Activated naive CD4-positive, alpha-beta T cell (primary cell): ENCODE measurements at places on chromosomes 6 and 20.

DNA sequence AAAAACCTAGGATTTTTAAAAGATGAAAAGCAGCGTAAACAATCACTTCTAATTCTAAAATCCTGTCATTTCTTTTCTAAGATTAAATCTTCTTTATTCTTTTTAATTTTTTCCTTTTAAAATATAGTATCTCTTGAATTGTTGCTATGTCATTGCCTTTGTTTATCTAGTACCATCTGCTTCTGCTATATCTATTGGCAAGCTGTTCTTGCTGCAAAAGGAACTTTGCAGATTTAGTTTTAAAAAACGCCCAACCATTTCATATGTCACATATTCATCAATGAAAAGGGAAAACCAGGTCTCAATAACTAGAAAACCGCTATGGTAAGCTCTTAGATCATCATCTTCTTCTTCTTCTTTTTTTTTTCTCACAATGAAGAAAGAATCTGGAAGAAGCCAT lies 11.5 kb upstream of the EEF1A1 start:
- no peak for DNase-seq

GRCh38 chr20:57622201-57622570 lies 2.0 kb upstream of the ZBP1 start:
- no peak for DNase-seq

- DNase-seq, result no peak
Measured at GRCh38 chr20:29873946-29874345, 1383.5 kb upstream of the DEFB115 start.

DNA sequence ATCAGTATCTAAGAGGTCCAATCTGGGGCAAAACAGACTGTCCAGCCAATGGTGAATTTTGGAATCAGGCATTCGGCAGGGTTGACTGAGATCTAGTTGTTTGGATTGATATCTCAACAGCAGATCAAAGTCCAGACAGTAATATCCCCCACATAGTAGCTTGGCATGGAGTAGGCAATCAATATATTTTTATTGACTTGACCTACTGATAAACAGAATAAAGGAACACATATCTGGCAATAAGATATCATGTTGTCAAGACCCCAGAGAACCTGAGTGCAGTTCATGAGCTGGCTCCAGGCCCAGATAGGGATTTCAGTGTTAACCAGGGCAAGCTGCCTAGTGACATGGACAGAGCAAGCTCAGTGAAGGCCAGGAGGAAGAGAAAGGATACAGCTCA lies 34.4 kb downstream of the TNFAIP3 start:
- DNase-seq, result no peak

GRCh38 chr6:16078064-16078463 lies 50.8 kb upstream of the MYLIP start:
- DNase-seq, result no peak

- no peak for DNase-seq
Measured at GRCh38 chr6:19153270-19153980, 683.7 kb upstream of the ID4 start.

GRCh38 chr20:55437798-55438415 lies 567.4 kb downstream of the CBLN4 start:
- DNase-seq, result no peak

- DNase-seq, result no peak
Measured at GRCh38 chr6:2085657-2086056, 159.7 kb downstream of the GMDS start.

GRCh38 chr6:91566467-91566866 lies 979.6 kb upstream of the MAP3K7 start:
- DNase-seq, result no peak

DNA sequence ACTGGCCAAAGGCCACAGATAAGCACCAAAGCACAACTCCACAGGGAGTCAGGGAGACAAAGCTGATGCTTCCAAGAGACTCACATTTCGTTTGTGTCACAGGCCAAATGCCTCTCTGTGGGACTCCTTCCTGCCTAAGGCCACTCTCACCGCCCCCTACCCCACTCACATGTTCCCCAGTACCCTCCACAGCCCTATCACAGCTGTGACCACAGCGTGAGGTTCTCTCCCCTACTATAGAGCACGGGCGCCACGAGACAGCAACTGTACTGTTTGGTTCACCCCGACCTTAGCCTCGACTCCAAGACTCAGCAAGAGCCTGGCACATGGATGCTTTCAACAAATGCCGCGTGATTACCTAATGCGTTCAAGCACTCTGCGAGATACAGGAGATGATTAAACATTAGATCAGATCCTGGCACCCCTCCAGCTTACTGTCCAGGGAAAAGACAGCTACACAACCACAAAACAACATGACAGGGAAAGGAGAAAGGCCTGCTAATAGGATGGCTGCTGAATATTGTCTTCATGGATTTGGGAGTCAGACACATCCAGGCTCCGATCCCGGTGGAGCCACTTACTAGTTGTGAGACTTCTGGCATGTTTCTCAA lies 105.5 kb downstream of the AGPAT4 start:
- no peak for DNase-seq

DNA sequence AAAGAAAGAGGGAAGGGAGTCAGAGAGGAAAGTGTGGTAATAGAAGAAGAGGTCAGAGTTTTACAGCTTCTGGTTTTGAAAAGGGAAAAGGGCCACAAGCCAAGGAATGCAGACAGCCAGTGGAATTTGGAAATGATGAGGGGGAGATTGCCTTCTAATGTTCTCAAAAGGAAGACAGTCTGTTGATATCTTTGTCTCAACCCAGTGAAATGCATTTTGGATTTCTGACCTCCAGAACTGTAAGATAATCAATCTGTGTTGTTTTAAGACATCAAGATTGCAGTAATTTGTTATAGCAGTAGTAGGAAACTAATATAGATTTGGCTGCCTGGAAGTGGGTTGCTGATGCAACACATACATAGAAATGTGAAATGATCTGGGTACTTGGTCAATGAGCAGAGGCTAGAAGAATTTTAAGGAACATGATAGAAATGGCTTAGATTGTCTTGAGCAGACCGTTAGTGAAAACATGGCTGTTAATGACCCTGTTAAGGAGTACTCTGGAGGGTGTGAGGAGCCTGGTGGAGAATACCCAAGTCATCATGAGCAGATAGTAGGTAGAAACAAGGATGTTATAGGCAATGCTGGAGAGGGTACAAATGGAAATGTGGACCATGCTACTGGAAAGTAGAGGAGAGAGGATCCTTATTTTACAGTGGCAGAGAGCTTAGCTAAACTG lies 255.8 kb upstream of the RAB32 start:
- DNase-seq, result no peak

GRCh38 chr6:30601815-30602641 lies 15.0 kb downstream of the PPP1R10 start:
- DNase-seq, result no peak

GRCh38 chr20:14951105-14951504 lies 613.7 kb upstream of the FLRT3 start:
- DNase-seq, result no peak

DNA sequence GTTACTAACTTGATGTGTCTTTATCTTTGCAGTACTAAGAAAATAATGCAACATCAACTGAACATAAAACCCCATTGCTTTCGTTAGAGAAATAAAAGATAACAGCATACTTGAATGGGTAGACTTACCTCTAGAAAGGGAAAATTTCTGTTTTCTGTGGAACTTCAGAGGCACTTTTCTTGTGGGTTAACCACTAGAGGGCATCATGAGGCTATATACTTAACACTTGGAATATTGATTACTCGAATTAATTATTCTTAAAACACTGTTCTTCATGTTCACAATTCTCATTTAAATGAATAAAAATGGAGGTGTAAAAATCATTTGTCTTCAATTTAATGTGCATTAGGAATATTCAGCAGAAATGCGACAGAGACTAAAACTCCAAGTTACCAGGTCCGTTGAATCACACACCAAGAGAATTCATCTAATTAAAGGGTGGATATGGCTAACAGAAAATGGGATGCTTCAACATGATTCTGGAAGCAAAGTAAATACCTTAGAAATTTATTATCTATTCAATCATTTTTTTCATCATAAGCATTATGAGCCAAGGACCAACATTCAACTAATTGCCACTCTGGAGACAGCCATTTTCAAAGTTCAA lies 330.8 kb upstream of the PREP start:
- no peak for DNase-seq

- no peak for DNase-seq
Measured at GRCh38 chr6:29653452-29654038, 3.3 kb upstream of the MOG start.

- no peak for DNase-seq
Measured at GRCh38 chr6:10886691-10887502, at the start of gene SYCP2L. SYCP2L (plus strand) TSS chr6:10887052; CDS start chr6:10887127, 75 bp downstream.

DNA sequence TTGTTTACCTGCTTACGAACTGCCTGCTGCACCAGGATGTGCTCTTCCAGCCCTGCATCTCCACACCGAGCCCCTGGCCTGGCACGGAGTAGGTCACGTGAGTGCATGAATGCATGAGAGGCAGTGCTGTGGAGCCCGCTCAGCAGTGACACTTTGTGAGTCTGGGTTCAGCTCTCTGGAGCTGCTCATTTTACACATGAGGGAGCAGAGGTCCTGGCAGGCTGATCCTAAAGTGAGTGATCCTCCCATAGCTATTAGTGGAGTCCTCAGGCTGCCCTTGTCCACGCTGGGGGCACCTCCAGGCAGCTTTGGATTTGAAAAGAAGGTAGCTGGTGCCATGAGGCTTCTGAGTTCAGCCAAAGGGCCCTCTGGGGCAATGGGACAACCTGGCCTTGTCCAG lies 64.2 kb downstream of the EDN3 start:
- DNase-seq, result no peak

DNA sequence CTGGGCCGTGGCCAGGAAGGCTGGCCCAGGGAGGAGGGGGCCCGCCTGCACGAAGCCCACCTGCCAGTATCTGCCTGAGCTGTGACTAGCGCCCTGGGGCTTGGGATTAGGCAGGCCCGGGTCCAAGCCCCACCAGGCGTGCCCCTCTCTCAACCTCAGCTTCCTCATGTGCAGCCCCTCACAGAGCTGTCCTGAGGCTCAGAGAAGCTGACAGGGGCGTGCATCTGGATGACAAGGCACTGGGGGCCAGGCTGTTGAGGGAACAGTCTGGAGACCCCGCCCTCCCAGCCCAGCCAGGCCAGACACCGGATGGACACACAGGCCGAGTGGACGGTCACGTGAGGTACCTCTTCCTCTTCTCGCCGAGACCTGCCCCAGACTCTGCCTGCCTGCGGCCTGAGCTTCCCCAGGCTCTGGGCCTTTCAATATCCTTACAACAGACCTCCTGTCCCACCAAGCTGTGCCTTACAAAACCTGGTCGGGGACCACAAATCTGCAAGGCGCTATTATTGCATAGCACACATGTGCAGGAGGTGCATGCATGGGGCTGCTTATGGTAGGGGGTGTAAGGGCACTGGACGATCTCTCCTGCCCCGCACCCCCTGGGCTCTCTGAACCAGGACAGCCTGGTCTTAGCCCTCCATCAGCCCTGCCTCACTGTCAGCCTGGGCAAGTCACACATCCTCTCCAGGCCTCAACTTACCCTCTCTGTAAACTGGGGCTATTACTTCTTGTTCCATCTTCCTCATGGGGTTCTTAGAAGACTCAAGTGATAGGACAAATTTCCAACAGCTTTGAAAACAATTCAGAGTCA lies 20.0 kb downstream of the NOL4L start:
- DNase-seq, result no peak

DNA sequence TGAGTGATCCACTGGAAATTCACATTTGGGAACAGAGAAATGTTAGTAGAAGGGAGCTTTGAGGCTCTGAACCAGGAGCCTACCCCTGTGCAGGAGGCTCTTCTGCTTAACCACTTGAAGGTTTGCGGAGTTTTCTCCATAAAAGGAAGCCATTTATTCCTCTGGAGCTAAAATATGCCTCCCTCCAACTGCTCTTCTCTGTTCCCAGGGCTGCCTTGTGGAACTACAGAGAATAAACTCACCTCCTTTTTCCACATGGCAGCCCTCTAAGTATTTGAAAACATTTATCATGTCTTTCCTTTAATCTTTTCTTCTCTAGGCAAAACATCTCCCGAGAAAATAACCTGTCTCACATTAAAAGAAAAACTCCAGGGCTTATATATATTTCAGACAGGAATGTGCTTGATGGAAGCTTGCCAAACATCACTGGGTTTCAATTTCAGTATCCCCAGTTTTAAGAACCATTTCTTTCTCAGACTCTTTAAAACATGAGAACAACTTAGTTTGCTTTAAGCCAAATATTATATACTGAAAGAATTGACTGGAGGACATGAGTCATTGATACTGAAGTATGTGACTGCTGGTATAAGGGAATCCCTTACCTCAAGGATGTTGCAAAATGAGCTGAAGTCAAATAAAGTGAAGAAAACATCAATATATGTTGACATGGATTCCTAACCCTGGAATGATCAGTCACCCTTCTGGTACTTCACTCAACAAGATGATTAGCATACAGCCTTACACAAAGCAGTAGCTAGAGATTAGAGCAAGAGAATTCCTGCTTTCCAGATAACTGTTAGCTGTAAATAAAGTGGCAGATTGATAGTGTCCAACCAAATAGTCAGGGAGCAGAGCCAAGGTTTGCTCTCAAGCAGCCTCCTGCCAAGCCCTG lies 74.0 kb downstream of the ZBTB2 start:
- no peak for DNase-seq

GRCh38 chr20:37556538-37556937 lies 28.9 kb upstream of the BLCAP start:
- no peak for DNase-seq

DNA sequence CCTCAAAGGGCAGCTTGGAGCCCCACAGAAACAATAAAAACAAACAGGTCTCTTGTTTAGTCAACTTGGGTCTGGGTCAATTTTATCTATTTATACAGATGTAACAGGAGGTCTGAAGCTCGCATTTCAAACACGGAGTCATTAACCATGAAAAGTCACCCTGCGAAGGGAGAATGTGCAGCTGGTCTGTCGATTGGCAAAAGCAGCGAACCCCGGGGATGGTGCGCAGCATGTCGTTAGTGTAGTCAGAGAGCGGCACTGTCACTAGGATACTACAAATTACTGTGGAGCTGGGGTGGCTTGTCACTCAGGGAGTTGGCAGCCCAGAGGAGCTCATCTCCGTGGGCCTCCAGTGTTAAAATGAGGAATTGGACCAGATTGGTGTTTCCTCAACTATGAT lies 190.4 kb upstream of the ARG1 start:
- no peak for DNase-seq

DNA sequence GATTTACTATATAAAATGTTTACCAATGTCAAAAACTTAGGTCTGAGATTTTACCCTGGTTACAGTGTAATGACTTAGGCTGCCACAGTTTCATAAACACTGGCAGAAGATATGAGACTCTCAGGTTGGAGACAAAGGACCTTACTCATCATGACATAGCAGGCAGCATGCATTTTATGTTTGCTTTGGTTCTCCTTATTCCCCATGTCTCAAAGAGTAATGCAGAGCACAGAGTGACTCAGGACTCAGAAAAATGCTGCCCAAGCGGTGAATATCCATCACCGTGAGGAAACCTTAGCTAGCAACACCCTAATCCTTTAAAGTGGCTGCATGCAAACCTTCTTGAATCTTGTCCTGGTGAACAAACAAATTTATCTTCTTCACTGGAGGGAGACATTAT lies 112.1 kb upstream of the EYS start:
- DNase-seq, result no peak
